Stimulated activated naive CD8-positive, alpha-beta T cell treated with anti-CD3 and anti-CD28 coated beads, Interleukin-15, amount 100 ng/mL, for 72 hours (primary cell): ENCODE measurements at places on chromosomes 2 and 18.

GRCh38 chr2:152050915-152051314 is 47.9 kb downstream of the CACNB4 start:
- no peak for DNase-seq

- DNase-seq = no peak
Observed at GRCh38 chr2:237171396-237171795, 85.7 kb downstream of the COPS8 start.

GRCh38 chr2:172999641-173000386 is 75.8 kb upstream of the MAP3K20 start:
- DNase-seq = no peak

DNA sequence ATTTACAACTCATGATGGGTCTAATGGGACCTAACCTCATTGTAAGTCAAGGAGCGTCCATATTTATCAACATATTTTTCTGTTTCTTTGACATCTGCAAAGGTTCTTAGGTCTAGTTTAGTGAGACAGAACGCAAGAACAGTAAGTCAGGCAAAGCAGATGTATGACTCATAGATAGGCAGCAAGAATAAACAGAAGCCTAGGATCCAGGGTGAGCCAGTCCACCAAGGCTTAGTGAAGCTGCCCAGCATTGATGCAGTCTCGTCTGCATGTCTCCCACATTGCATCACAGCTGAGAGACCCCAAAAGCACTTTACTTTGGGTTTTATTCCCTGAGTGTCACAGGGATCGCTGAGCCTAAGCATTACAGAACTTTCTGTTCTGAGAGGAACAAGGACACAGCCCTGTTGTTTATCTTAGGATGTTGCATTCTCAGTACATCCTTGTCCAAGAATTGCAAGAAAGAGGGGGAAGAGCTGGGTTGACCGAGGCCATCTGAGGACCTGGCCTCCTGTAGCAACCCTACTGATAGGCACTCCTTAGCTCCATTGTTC is 29.6 kb upstream of the TMEM177 start:
- DNase-seq = no peak

DNA sequence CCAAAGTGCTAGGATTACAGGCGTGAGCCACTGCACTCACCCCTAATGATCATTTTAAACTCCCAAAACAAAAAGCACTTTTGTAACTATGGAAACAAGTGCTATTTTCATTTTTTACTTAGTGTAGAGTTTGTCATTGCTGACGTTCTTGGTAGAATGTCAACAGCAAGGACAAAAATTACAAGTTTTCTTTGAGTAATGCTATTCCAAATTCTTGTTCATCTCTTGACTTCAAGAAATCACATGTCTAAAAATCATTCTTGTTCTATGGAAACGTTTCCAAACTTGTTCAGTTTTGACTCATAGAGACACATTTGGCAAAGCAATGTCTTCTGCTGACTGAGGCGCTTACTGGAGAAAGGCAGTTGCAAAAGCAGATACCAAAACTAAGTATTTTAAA is 82.6 kb downstream of the MBP start:
- no peak for DNase-seq

GRCh38 chr18:62186499-62186773 is 420 bp downstream of the PIGN start:
- DNase-seq = no peak

GRCh38 chr2:69376403-69376802 is 10.6 kb downstream of the GFPT1 start:
- no peak for DNase-seq

- no peak for DNase-seq
Observed at GRCh38 chr2:229712136-229712535, 2.2 kb downstream of the DNER start.

GRCh38 chr2:180063494-180064092 is 56.5 kb upstream of the CWC22 start:
- no peak for DNase-seq

DNA sequence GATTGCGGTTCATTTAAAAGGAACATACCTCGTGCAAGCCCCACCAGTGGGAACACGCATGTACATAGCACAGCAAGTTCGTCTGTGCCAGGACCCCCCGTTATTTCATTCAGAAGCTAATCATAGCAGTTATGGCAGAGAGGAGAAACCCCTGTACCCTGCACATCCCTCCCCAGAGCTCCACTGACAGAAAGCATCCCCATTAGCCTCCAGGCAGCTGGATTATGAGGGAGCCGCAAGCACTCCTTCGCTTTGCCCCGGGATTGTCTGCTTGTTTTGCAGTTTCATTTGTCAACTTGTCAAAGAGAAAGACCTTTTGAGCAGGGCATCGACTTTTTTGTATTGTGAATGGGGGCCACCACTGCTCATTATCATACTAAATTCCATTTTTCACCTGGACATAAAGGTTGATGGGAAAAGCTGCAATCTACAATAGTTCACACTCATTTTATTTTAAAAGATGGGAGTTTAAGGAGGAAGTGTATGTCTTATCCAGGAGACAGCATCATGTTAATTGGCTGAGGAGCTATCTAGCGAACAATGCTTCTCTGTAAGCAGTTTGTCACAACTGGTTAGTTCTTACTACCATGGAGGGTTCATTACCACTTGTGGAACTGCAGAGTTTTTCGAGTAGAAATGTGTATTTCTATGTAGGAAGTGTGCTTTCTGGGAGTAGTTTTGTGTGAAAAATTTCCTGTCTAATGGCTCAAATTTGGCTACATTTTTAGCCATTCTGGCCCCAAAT is 255.3 kb downstream of the THSD7B start:
- DNase-seq = no peak

DNA sequence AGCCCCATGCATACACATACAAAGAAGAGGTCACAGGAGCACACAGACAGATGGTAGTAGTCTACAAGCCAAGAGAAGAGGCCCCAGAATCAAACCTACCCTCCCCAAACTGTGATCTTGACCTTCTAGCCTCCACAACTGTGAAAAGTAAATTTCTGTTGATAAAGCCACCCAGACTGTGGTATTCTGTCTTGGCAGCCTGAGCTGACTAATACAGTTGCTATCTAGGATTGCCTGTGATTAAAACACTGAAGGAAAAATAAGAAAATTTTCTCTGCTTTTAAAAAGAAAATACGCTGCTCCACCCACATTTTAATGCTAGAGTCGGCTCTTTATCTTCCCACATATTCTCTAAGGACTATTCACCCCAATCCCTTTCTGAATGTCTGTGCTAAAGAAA is 143.7 kb upstream of the TMEM200C start:
- no peak for DNase-seq
